Keratinocyte (primary cell): ENCODE measurements at places on chromosomes 3 and 15.

- DNase-seq = no peak
Observed at GRCh38 chr15:85964471-85964870, 115.2 kb upstream of the AGBL1 start.

GRCh38 chr3:161069511-161070251 lies 35.5 kb downstream of the B3GALNT1 start:
- peak; percentile 7 for DNase-seq

DNA sequence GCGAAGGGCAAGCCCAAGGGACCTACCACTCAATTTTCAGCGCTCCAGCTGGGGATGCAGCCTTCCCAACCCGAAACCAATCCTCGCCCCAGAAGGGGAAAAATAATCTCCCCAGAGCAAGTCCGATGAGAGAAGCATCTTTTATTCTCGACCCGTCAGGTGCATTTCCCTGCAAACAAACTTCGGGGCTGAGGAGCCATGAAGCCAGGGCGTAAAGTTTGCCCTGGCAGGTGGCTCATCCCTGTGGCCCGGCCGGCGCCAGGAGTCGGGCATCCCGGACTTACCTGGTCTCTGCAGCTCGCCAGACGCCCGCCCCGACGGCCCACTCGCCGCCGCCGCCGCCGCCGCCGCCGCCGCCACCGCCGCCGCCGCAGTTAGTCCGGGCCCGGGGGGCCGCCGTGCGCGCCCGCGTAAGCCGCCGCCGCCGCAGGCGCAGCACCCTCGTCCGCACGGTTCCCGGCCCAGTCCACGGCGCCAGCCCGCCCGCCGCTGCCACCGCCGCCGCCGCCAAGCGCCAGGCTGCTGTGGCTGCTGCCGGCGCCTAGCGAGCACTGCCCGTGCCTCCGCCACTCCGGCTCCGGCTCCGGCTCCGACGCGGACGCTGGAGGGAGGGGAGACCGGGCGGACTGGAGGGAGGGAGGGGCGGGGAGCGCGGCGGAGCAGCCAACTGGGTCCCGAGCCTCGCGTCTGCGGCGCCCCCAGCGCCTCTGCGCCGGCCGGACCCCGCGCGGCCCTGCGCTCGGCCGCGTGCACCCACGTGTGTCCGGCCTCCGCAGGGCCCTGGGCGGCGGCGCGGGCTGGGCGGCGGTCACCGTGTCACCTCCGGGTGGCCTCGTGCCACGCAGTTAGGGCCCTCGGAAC lies at the start of gene CNTN3:
CNTN3 (minus strand) TSS at position 553 of the 861 bp plus-strand sequence. CDS start 93,547 bp downstream, outside the sequence.
- no peak for DNase-seq

- DNase-seq = no peak
Observed at GRCh38 chr15:76380249-76380648, 43.7 kb downstream of the ISL2 start.

- DNase-seq = no peak
Observed at GRCh38 chr3:75012791-75013331, 398.4 kb upstream of the CNTN3 start.

DNA sequence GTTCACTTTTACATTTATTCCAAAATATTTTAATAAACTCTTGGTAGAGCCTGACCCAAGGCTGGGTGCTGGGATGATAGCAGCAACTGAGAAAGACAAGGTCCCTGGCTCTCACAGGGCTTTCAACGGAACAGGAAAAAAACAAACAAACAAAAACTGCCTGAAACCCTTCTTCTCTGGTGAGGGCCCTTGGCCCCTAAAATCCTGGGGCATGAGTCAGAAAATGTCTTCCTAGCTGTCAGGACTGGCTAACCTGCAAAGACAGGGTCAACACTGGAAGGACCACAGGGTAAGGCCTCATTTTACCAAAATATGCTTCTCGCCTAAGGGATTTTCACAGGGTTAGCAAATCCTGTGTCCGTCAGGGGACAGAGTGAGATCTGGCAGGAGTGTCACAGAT lies 45.7 kb upstream of the WNT5A start:
- DNase-seq = no peak
